ENCODE measurements at places on chromosomes 4 and X.
A peak's percentile ranks its signal among the peaks of the same experiment; 100 is the strongest.

- DNase-seq = no peak
Observed at GRCh38 chr4:16161851-16162408, 64.3 kb downstream of the TAPT1 start.

GRCh38 chr4:116005037-116005805 lies 891.8 kb upstream of the NDST4 start:
- no peak for DNase-seq

GRCh38 chr4:22596409-22596808 lies 80.5 kb upstream of the ADGRA3 start:
- DNase-seq = no peak

DNA sequence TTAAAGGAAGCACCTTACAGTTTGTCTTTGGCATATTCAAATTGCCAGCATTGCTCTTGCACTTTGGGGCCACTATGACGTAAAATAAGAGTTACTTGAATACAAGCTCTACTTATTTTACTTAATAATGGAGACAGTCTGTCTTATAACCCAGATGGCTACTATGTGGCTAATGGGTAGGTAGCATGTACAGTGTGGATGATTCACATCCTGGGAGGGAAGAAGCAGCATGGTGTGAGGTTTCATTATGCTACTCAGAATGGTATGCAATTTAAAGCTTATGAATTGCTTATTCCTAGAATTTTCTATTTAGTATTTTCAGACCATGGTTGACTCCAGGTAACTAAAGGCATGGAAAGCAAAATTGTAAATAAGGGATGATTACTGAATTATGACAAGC lies 761.8 kb upstream of the ATOH1 start:
- DNase-seq = no peak

DNA sequence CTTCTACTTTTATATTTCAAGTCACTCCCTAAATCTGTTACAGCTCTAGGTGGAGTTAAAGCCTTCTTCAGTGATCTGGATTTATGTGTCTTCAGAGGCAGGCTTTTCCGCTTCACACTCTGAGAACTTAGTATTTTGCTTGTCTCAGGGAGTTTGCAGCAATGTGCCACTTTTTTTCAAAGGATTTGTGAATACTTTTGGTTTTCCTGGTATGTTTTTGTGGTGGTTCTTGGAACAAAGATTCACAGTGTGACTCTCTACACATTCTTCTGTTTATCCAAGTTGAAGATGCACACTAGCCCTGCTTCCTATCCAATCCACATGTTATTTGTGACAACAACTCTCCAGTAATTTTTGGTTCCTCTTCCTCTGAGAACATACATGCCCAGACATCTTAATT lies 1253.7 kb downstream of the TECRL start:
- DNase-seq = no peak

DNA sequence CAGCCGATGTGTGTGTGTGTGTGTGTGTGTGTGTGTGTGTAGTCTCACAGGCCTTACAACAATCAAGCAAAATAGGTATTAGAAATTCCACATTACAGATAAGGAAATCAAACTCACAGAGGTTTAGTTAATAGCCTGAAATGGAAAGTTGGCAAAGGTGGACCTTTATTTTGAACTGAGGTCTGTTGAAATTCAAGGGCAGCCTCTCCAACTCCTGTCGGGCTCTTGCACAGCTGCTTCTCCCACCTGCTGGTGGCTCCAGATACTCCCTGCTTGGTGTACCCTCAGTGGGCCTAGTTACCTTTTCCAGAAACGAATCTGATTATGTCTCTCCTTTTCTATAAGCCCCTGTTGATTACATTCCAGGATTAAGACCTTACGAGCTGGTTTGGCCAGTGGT lies 195.9 kb downstream of the MGST2 start:
- no peak for DNase-seq

DNA sequence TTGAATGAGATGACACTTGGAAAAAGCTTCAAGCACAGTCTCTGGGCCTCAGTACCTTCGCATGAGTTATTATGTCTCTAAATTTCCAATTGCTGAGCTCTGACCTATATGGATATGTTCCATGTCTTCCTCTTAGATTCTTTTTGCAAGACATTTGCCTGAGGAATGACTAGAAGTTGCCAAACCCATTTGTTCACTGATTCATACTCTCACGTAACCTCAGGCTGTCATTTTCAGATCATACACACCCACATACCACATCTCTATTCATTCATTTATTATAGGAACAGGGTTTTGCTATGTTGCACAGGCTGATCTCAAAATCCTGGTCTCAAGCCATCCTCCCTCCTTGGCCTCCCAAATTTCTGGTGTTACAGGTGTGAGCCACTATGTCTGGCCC lies 2137.1 kb upstream of the TENM3 start:
- DNase-seq = no peak

DNA sequence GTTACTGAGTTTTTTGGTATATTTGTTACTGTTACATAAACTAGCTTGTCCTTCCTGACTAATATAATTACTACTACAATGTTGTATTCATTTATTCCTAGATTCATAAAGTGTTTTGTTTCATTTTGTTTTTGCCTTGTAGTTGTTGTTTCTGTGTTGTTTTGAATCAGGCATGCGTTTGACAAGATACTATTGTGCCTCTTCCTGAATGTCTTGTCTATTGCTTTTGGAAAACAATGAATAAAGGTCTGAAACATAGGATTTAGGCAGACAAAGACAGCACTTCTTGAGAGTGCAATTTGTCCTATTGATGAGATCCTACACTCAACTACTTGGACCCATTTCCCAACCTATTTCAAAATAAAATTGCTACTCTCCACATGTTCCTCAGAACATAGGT lies 630.4 kb upstream of the BOD1L1 start:
- no peak for DNase-seq

DNA sequence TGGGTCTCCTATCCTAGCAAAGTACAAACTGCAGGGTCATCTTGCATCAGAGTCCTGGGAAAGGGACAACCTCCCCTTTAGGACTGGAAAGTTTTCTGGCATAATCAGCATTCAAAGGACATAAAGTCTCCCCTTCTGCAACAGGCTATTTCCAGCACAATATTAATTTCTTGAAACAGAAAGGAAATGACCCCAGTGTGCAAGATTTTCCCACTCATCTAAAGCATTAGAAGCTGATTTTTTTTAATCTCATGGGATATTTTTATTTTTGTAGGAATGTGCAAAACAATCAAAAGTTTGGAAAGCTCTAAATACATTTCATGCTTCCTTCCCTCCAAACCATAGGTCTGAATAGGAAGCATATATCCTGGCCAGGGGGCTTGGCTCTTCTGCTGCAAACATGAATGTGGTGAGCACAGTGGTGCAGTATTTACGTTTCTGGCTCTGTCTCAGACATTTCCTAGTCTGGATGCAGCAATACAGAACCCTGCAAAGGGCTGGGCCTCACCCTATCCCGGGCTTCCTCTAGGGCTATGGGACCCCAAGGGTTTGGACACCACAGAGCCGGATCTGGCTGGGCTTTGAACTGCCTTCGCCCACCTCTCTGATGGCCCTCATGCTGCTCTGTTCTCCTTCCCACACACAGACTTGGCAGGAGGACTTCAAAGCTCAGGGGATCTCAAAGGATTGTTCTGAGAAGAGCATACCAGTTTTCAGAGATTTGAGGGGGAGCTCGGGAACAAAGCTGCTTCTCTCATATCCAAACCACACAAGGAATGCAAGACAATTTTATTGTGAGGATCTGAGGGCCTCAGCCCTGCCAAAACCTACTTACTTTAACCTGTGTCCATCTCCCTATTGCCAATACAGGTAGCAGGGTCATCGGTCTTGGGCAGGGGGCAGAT lies 64.9 kb downstream of the POLR2B start:
- no peak for DNase-seq

GRCh38 chrX:64975989-64976672 lies at the start of gene ZC4H2:
ZC4H2 (minus strand) TSS chrX:64976450; CDS start chrX:64976377, 73 bp downstream.
- peak; percentile 77 for DNase-seq

GRCh38 chrX:65741823-65742222 lies 74.4 kb downstream of the MSN start:
- DNase-seq = no peak

- DNase-seq = no peak
Observed at GRCh38 chr4:163991298-163991865, 496.9 kb downstream of the TMA16 start.

DNA sequence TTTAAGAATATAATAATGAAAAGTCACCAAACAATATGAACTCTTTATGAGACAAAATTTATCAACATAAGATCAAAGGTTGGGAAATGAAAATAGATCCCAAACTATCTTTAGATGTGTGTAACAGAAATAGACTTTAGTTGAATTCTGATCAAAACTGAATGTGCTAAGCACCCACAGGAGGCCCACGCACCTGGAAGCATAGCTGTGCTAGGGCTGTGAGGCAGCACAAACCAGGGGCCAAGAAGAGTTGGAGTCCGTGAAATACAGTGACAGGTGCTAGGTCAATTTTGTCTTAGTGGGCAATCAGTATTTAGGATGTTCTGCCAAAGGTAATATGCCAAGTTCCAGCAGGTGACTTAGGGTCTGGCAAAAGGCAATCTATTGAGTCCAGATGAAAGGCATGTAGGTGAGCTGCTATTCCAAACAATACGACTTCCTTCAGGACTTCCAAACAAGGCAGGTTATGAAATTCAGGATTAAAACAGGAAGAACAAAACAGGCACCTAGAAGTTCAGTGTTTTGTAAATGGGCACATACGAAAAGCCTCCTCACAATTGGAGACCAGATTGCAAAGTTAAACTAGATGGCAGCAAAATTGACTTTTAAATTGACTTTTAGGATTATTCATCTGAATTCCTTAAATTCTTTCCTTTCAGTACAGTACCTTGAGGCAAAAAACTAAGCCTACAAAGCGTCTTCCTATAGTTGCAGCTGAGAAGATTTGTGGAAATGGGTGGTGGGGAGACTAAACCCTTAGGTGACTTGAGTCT lies 4.7 kb upstream of the PCDH18 start:
- DNase-seq = no peak

DNA sequence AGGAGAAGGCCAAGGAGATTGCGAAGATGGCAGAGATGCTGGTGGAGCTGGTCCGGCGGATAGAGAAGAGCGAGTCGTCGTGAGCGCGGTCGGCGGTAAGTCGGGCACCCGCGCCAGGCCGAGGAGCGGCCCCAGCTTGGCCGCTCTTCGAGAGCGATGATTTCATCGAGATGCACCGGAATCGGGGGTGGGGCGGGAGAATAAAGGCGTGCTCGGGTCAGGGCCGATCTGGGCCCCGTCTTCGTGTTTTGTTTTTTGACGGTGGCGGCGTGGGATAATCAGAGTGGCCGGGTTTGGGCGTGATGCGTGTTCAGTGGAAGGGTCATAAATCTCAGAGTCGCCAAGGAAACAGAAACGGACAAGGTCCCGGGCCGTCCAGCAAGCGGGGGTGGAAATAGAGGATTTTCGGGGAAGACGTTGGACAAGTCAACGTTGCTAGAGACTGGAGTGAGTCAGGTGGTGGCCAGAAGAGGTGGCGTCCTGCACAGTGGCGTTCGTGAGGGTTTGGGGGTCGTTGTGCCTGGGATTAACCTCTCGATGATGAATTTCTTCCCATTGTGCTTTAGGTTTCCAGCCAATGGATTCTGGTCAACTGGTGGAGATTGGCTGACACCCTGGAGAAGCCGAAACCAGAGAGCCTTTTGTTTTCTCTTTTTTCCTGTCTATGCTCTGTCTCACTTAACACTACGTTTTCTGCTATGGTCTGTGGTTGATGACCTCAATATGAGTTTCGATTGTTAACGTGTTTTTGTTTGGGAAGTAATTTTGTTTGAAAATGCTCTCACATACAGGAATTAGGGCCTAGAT lies 882 bp downstream of the MRFAP1 start:
- peak; percentile 60 for DNase-seq

DNA sequence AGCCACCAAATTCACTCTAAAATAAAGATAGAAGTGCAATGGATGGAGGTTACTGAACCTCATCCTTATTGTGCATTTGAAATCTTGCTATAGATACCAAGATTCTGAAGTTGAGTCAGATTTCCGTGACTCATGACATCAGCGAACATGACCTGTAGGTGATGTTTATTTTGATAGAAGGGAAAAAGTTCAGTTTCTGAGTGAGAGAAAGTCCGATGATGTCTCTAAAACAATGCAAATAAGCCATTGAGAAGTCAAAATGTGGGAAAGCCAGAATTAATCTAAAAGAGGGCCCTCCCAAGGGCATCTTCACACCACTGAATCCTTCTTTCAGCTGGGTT lies 20.0 kb downstream of the PHOX2B start:
- DNase-seq = no peak

DNA sequence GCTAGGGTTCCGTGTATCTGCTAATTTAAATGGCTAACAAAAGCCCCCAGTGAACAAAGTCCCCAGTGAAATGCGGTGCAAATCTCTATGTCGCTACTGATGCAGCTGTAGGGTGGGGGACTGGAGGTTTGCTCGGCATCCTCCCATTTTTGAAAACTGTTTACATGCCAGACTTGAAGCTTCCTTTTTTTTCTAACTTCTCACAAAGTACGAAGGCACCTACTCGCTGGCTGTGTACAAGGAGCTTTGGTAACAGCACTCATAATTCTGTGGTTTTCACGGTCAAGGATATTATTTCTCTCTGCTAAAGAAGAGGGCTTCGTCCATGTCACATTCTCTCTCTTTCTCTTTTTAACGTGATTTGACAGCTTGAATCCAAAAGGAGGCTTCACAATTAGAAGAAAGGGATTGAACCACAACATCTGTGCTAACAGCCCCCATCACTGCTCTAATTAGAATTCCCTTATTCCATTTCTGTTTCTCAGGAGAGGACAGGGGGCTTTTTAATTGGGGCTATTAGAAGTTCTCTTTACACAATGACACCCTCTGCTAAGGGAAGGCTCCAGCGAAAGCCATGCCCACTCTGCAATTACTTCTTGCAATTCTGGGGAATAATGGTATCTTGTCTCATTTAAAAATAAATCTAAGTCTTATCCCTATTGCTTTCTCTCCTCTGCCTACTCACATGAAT lies 46.7 kb downstream of the TMEM156 start:
- DNase-seq = no peak

DNA sequence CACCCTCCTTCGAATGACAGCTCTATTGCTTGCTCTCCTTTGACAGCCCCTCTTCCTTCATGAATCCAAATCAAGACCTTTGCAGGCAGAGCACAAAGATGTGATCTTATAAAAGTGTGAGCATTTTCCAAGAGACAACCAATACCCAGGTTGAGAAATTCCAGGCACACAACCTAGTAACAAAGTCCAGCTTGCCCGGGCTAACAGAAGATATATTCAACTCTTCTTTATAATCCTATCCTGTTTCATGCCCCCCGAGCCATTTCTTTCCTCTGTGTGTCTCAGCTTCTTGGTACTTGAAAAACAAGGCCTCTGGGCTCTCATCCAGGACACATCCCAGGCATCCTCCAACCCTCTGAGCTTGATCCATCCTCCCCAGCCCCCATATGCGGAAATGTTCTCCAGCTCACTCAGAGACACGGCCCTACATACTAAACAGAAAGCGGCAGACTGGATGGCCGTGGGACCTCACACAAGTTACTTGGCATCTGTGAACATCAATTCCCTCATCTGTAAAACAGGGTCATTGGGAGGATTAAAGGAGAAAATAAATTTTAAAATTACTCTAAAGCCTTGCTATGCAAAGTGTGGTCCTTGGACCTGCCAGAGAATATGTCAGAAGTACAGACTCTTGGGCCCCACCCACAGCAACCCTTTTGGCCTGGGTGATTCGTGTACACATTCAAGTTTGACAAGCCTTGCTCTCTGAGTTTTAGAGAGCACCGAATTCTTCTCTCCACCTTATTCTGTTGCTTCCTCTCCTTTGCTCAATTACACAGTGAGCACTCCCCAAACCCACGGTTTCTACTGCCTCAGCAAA lies 627.0 kb downstream of the BCOR start:
- no peak for DNase-seq

GRCh38 chr4:53040459-53040815 lies 178.3 kb downstream of the RASL11B start:
- no peak for DNase-seq
